ENCODE measurements at places on chromosomes 6 and 20.
A peak's percentile ranks its signal among the peaks of the same experiment; 100 is the strongest.

DNA sequence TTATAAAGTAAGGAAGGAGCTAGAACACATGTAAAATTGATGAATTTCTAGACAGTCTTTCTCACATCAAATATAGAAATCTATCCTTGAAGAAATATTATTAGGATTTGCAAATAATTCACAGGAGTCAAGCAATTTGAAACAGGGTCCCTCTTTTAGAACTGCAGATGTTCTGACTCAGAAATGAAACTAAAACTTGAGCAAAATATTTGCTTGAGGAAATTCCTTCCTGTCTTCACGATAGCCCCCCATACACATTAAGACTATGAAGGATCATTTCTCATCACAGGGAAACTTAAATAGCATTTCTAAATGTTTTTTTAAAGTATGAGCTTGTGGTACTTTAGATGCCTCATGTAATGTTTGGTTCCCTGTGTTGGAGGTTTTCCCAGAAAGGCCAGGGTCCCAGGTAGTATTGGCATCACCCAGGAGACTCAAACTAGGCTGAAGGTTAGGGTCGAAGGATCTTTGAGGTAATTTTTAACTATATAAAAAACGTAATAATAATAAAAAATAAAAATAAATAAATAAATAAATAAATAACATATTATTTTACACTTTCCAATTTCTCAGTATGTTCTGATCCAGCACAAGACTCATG, 144.0 kb upstream of the TBX18 start:
- no peak for DNase-seq

GRCh38 chr6:163344411-163344810, 70.1 kb upstream of the QKI start:
- DNase-seq: no peak

DNA sequence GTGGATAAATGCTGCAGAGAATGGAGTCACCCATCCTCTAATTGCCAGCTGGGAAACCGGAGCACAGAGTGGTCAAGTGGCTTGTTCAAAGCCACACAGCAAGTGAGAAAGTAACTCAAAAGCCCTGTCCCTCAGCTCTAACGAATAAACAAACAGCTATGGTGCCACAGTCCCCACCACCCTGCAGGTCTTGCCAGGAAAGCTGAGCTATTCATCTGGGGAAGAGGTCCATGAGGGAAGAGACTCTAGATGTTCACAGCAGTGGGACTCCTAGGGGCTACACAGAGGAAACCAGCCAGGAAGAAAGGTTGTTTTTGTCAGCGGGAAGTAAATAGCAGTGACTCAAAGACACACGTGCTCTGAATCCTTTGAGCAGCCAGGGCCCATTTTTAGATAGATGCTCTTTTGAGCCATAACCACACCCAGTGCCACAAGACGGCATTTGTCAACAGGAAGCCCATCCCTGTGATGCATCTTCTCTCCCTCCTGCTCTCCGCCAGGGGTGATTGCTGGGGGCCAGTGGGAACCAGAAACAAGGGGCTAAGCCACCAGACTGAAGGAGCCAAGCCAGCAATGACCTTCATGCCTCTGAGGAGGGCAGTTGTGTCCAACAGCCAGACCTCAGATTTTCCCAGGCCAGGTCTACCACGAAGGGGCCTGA, 32.4 kb upstream of the TCP11 start:
- no peak for DNase-seq

GRCh38 chr6:18763086-18763485, 375.9 kb downstream of the RNF144B start:
- no peak for DNase-seq

DNA sequence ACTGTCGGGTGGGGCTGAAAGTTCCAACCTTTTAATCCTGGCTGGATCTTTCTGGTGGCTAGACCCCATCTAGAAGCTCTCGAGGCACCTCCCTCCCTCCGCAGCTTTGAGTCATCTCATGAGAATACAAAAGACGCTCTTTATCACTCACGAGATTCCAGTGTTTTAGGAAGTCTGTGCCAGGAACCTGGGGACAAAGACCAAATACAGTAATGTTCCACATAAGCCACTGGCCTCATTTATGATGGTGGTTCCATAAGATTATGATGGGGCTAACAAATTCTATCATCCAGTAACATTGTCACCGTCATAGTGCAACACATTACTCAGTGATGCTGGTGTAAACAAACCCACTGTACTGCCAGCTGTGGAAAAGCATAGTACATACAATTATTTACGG, 48.7 kb downstream of the NCOA7 start:
- no peak for DNase-seq

GRCh38 chr6:73523434-73524123, 2.7 kb upstream of the EEF1A1 start:
- peak; percentile 72 for DNase-seq

- no peak for DNase-seq
Measured at GRCh38 chr6:135567375-135568083, 70.0 kb upstream of the AHI1 start.

DNA sequence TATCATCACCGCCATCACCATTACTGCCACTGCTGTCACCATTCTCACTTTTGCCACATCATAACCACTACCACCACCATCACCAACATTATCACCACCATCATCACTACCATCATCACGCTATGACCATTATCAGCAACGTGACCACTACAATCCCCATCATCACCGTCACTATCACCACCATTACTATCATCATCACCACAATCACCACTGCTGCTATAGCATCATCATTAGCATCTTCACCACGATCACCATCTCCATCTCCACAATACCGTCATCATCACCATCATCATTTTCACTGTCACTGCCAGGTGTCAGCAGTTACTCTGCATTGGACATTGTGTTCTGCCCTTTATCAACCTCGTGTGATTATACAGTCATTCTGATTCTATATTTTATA, 19.0 kb downstream of the CST4 start:
- no peak for DNase-seq

DNA sequence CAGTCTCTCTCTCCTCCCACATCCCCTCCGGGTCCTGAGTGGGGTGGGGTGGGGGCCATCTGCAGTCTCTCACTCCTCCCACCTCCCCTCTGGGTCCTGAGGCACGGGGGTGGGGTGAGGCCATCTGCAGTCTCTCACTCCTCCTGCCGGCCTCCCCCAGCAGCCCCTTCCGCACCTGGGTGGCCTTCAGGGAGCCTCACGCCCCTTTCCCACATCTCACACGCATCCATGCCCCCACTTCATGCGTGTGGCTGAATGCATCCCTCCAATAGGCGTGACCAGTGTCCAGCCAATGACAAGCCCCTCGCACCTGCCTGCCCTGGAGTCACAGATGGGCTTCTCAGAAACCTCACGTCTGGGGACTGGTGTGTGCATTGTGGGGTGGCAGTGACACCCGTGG, 993 bp upstream of the SRMS start:
- DNase-seq: no peak

GRCh38 chr6:111591370-111591900, 14.2 kb downstream of the TRAF3IP2 start:
- DNase-seq: no peak

DNA sequence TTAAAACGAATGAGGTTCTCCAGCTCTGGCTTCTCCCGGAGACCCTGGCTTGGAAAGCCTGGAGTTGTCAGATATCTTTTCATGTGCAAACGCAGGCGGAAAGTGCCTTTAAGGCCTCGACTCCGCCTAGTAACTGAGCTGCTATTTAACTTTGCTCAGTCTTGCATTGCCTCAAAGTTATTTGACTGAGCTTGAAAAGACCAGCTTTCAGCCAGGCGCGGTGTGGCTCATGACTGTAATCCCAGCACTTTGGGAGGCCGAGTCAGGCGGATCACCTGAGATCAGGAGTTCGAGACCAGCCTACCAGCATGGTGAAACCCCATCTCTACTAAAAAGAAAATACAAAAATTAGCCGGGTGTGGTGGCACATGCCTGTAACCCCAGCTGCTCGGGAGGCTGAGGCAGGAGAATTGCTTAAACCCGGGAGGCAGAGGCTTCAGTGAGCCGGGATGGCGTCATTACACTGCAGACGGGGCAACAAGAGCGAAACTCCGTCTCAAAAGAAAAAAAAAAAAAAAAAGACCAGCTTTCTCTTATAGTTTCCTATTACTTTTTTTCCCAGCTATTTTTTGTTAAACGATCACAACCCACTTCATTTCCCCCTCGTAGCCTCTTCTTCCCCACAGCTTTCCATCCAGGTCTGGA, 1.9 kb downstream of the GCNT2 start:
- no peak for DNase-seq

- no peak for DNase-seq
Measured at GRCh38 chr6:5904532-5904931, 102.2 kb downstream of the NRN1 start.

DNA sequence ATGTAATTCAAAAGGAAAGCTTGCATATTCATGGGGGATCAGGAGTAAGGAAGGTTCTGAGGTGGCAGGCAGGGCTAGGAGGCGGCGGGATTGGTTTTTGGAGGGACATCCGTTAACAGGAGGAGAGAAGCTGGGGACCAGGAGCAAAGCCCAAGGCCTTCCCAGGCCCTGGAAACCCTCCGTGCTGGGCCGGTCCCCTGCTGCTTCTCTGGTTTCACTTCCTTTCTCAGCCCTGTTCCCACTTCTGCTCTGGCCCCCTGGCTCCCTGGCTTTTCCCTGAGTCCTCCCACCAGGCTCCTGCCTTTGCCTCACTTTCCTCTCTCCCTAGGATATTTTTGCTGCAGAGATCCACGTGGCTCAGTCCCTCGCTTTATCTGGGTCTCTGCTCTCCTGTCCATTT, 26.4 kb upstream of the SALL4 start:
- no peak for DNase-seq

- no peak for DNase-seq
Measured at GRCh38 chr20:36097337-36098151, 57.0 kb upstream of the EPB41L1 start.

DNA sequence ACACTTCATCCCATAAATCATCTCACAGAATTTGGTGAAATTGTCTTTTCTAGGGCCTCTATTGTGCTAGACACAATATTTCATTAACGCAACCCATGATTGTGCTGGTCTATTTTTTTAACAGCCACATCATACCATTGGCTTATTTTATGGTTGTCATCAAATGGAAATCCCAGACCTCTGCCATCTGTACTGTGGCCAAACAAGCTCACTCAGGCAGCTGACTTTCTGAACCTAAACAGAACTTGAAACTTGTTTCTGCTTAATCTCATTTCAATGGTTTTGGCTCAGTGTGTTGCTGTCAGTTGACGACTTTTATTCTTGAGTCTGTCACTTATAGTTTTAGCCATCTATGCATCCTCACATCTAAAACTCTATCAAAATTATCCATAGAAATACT, 111.8 kb downstream of the HAO1 start:
- no peak for DNase-seq

GRCh38 chr6:111764238-111765175, 108.7 kb downstream of the FYN start:
- DNase-seq: peak; percentile 35

GRCh38 chr6:160058603-160059215, 62.9 kb upstream of the SLC22A1 start:
- no peak for DNase-seq

GRCh38 chr6:115832786-115833185, 227.9 kb downstream of the FRK start:
- no peak for DNase-seq

GRCh38 chr6:21123507-21124436, 469.8 kb upstream of the SOX4 start:
- DNase-seq: no peak

- no peak for DNase-seq
Measured at GRCh38 chr6:120648713-120649112, 685.6 kb downstream of the TBC1D32 start.

DNA sequence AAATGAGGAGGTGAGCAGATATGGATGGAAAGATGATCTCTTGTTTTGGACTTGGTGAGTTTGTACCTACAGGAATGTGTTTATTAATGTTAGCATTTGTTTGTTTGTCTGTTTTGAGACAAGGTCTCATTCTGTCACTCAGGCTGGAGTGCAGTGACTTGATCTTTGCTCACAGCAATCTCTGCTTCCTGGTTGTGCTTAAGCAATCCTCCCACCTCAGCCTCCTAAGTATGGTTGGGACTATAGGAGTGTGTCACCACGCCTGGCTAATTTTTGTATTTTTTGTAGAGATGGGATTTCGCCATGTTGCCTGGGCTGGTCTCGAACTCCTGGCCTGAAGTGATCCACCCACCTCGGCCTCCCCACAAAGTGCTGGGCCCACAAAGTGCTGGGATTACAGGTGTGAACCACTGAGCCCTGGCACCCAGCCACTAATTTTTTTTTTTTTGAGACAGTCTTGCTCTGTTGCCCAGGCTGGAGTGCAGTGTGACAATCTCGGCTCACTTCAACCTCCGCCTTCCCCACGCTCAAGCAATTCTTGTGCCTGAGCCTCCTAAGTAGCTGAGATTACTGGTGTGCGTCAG, 7.1 kb downstream of the CASP8AP2 start:
- no peak for DNase-seq

DNA sequence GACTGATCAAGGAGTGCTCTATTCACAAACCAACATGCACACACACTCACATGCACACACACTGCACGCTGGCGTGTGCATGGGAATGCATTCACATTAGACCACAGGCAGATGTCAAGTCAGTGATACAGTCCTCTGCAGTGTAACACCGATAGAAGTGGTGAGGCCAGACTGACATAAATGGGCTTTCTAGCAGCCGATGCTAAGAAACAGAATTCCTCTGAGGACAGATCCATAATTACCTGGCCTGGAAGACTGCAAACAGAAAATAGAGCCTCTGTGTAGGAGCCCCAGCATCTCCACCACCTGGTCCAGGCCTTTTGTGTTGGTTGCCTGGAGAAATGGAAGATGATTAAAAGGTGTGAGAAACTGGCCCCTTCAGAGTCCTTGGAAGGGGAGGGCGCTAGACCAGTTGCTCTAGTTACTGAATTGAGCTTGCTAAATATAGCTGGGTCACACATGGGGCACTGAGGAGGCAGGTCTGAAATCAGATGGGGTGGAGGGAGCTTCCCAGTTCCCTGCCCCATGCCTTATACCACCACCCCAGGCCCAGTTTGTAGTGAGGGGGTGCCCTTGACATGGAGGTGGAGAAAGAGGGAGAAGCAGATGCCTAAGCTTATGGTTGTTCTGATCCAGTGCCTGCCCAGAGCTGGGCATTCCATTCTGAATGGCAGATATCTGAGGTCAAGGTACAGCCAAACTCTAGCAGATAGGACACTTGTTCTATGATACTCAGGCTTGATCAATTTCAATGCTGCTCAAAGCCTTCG, 233.8 kb downstream of the LRFN2 start:
- no peak for DNase-seq

DNA sequence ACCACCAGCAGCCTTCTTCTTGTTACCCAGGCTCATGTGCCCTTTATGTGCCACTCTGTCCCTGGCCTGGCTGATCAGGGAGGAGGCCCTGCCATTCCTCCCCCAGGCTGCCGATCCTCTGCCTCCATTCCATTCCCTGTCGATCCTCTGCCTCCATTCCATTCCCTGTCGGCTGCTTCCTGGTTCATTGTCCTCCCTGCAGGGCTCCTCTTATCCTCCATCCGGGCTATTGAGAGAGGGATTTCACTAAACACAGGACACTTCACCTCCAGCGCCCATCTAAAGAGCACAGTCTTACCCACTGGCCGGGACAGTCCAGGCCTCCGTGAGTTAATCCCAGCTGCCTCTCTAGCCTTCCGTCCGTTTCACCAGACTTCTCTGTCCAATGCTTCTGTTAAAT, 7.7 kb upstream of the TTLL2 start:
- no peak for DNase-seq

GRCh38 chr6:151148111-151148510, 91.7 kb upstream of the AKAP12 start:
- no peak for DNase-seq
